ENCODE measurements at places on chromosomes 4 and X.

GRCh38 chrX:40154250-40154852, 56.6 kb upstream of the BCOR start:
- no peak for DNase-seq

DNA sequence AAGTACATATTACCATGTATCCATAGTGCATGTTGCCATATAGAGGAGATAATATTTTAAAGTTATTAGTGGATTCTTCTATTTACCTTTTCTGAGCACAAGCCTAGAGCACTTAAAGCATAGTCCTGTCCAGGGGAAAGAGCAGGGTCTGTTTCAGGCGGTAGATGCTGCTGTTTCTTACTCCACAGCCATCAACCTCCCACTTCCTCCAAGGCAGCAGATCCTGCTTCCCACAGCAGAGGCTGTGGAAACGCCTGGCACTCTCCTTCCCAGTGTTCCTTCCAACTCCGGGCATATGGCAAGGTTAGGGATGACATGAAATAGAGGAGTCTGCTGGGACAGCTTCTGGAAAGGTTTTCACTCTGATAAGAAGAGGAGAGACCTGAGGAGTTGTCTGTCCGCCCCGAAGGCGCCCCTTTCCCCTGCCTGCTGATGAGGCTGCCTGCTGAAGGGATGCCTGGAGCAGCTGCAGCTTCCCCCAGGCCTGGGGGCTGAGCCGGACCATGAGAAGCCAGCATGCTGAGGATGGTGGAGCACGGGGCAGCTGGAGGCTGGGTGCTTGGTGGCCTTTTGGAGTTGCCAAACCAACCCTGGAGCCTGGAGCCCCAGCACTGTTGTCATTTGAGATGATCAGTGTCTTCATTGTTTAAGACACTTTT, 43.9 kb upstream of the SLC25A4 start:
- DNase-seq = no peak

DNA sequence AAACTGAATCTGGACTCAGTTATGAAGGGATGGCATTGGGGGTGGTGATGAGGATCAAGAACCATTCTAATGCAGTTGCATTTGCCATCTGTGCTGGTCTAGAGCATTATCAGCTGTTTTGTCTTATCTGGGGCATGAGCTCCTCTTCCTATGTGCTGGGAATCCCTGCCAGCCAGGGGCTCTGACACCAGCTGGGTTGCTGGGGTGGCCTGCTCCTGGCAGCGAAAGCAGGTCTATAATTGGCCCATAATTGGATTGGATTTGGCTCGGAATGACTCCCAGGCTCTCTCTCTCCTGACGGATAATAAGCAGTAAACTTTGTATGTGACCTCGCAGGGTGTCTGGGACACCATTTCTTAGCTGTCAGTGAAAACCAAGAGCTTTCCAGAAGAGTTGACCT, 34.1 kb downstream of the SMPX start:
- no peak for DNase-seq

- no peak for DNase-seq
Measured at GRCh38 chr4:2091990-2092668, 33.0 kb downstream of the NAT8L start.

GRCh38 chr4:91111556-91111955, 984.4 kb downstream of the CCSER1 start:
- no peak for DNase-seq

GRCh38 chrX:15675490-15675921, 10.9 kb upstream of the CLTRN start:
- DNase-seq = peak; percentile 53
